Stimulated activated CD4-positive, alpha-beta T cell treated with anti-CD3 and anti-CD28 coated beads, Interleukin-2, amount 100 ng/mL, for 48 hours (primary cell): ENCODE measurements at places on chromosomes 4 and X.
A peak's percentile ranks its signal among the peaks of the same experiment; 100 is the strongest.

DNA sequence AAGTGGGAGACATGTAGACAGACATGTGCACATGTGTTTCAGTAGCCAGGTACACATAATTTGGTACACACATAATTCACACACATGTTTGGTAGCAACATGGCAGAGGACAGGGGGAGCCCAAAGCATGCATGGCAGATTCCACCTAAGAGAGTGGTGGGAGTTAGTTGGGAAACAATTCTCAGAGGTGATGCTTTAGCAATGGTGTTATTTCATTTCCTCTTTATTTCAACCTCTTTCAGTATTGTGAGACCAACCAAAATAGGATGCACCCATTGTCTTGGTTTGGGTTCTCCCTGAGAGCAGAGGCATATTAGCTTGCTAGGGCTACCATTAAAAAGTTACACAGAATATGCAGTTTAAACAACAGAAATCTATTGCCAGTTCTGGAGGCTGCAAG is 92.2 kb upstream of the ANXA3 start:
- DNase-seq, result no peak

DNA sequence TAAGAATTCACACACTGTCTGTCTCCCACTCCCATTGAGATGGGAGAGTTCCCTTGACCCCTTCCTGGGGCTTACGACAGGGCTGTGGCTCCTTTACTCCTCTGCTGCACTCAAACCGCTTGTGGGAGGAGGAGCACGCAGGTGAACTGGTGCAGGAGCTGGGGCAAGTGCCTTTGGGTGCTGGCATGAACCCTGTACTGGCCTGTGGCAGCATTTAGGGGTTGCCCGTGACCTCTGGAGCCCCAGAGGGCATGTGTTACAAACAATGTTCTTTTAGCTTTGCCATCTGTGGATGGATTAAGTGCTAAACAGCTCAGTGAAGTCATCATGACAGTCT is 21.8 kb upstream of the FTHL17 start:
- DNase-seq, result no peak

DNA sequence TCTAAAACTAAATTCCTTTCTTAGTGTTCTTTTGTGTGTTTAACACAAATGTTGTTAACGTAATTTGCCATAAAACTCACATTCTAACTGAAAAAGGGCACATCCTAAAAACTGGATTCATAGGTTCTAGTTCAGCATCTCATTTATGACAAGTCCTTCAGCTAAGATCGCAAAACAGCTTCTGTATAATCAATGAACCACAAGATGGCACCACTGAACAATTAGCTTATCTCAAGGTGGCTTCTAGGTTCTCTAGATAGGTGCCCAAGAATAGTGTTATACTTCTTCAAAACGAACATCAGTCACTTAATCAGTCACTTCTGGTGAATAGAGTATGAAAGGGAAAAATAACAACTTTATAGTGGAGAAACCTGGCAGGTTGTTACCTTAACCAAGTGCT is 54.3 kb downstream of the NRK start:
- DNase-seq, result no peak

DNA sequence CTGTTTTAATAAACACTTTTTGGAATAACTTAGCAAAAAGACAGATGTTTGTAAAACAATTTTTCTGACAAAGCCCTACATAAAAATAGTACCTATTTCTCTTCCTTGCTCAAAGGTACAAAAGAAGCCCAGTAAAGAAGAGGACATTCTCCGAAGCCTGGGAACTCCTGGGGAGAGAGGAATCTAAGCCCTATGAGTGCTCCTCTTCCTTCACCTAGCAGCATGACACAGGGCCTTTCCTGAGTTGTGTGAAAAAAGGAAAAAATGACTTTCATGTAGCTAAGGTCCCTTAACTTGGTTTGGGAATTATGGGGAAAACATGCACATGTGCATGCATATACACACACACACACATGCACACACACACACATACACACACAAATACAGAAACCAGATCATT is 586.9 kb downstream of the TMA16 start:
- no peak for DNase-seq

DNA sequence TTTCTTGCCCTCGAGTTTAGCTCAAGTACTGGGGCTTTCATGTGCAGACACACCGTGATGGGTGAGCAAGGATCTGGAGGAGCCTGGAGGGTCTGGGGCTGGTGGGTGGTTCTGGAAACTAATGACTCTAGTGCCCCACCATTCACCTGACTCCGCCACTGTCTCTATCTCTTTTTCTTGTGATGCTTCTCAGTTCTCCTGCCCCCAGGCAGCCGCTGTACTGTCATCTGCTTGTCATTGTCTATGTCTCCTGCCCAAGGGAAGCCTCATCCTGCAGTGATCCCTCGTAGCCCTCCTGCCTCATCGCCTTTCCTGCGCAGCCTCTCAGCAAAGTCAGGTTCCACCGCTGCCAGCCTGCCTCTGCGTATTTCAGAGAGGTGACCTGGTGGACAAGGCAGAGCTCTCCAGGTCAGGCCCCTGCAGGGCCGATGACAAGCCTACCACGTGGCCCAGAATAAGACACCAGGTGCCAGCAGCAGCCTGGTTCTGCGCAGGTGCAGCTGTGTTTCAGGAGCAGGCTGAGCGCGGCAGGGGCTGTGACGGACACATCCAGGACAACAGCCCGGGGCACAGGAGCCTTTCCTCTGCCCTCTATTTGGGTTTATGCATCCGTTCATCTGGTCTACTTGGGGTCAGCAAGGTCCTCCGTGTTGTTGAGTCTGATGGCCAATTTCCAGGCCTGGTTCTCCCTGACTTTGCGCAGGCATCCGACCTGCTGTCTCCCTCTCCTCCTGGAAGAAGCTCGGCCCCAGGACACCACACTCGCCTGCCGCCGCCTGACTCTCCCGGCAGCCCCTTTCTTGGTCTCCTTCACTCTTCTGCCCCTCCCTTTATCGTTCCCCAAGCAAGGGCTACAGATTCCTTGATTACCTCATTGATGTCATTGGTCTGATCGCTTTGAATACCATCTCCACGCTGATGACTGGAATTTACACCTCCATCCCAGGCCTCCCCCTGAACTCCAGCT is 30.9 kb upstream of the CDKN2AIP start:
- DNase-seq, result no peak

GRCh38 chr4:1405636-1406393 is 427 bp downstream of the NKX1-1 start:
- no peak for DNase-seq

GRCh38 chrX:117134983-117135382 is 672.2 kb upstream of the CT83 start:
- DNase-seq, result no peak

DNA sequence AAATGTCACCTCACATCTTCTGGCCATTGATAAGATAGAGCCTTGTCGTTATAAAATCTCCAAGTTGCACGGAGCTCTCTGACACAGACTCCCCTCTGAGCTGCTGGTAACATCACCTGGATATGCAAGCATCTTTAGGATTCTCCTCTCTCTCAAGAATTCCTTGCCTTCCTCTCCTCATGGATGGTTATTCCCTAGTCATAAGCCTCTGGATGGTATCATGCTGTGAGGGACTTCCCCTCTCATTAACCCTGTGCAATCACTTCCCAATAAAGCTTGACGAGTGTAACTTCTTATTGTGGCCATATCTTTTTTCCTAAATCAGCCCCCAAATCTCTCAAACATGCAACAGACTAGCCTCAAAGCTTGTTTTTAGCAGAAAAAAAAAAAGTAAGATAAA is 1057.0 kb upstream of the SLIT2 start:
- DNase-seq, result no peak

- no peak for DNase-seq
These were observed 28.3 kb upstream of the DRP2 start for GRCh38 chrX:101191217-101191750.

GRCh38 chrX:83469551-83469950 is 38.5 kb upstream of the POU3F4 start:
- peak; percentile 2 for DNase-seq

DNA sequence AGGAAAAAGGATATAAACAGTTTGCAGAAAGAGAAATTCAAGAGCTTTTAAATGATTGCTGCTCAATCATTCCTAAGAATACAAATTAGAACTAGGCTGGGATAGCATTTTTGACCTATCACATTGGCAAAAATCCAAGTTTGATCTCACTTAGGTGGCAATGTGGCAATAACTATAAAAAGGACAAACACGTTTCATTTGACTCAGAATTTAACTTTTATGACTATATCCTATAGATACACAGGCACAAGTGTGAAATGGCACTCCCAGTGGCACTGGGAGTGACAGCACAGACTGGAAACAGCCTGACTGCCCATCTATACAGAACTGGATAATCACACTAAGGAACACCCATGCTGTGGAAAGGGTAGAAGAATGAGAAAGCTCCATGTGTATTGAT is 11.1 kb downstream of the CENPU start:
- DNase-seq, result no peak
